ENCODE measurements at places on chromosomes 12 and 14. TPM values are rescaled to one million over a fixed set of nuclear protein-coding genes. Genes with fewer than 3 reads are reported as not detected.

Gene ADAMTS20
- not detected for total RNA-seq

Gene GLTP
- 42.0 TPM for total RNA-seq

Gene ULK1
- total RNA-seq, result 30.2 TPM

Gene PIWIL1
- total RNA-seq, result 1.9 TPM

Gene OTOGL
- 0.43 TPM for total RNA-seq

Gene ATF1
- total RNA-seq, result 30.7 TPM

Gene RTL1
- total RNA-seq, result not detected

Gene BICDL1
- 10.7 TPM for total RNA-seq

Gene SERPINA12
- total RNA-seq, result not detected

Gene PLXNC1
- total RNA-seq, result 71.8 TPM

Gene RTN1
- 47.8 TPM for total RNA-seq

Gene USP44
- total RNA-seq, result 3.5 TPM

Gene BDKRB1
- not detected for total RNA-seq

Gene CRADD
- 58.7 TPM for total RNA-seq

Gene SRRM4
- total RNA-seq, result not detected

Gene DLST
- 76.2 TPM for total RNA-seq

Gene HPD
- total RNA-seq, result 2.8 TPM

Gene ITGB7
- total RNA-seq, result 69.2 TPM

Gene SLC39A5
- 1.3 TPM for total RNA-seq

Gene CD27
- 50.5 TPM for total RNA-seq

Gene RFLNA
- 0.13 TPM for total RNA-seq

Gene INSM2
- 0.52 TPM for total RNA-seq

Gene ALDH1L2
- 5.0 TPM for total RNA-seq

Gene YBX3
- 166 TPM for total RNA-seq

Gene RPL36AL
- 122 TPM for total RNA-seq

Gene LRTM2
- 0.12 TPM for total RNA-seq

Gene SDR9C7
- 0.51 TPM for total RNA-seq

Gene PIANP
- total RNA-seq, result not detected

Gene TAPBPL
- 46.7 TPM for total RNA-seq

Gene MYO1H
- not detected for total RNA-seq

Gene CTSG
- total RNA-seq, result 5.7 TPM

Gene LRRC9
- total RNA-seq, result not detected

Gene PLA2G1B
- total RNA-seq, result 1.1 TPM

Gene EML1
- total RNA-seq, result 4.6 TPM

Gene NPFF
- total RNA-seq, result not detected

Gene ARHGAP9
- 266 TPM for total RNA-seq

Gene PLEKHG7
- total RNA-seq, result 1.1 TPM

Gene RNU6-8
- total RNA-seq, result not detected

Gene LHX5
- not detected for total RNA-seq

Gene ASPG
- not detected for total RNA-seq

Gene ARG2
- total RNA-seq, result 1.1 TPM

Measured in spleen (tissue), 13 donors.